Hair follicle dermal papilla cell (primary cell): ENCODE measurements at places on chromosomes 3 and 15. TPM values are rescaled to one million over a fixed set of nuclear protein-coding genes. Genes with fewer than 3 reads are reported as not detected.

LSM3 gene
- total RNA-seq: 2.9 and 3.9 TPM in 2 replicates

GOLGA6D gene
- total RNA-seq: under 0.01 TPM in 1 of 2 replicates, not detected in the other

ACSBG1 gene
- not detected in 2 replicates for total RNA-seq

ZNF197 gene
- total RNA-seq: 19.8 and 19.9 TPM in 2 replicates

PFN2 gene
- total RNA-seq: 138 and 164 TPM in 2 replicates

SAMD7 gene
- not detected in 2 replicates for total RNA-seq

C3orf20 gene
- total RNA-seq: under 0.01 TPM in 1 of 2 replicates, not detected in the other

PTH1R gene
- total RNA-seq: 4.5 and 11.0 TPM in 2 replicates

CYP11A1 gene
- 0.36 and 0.81 TPM in 2 replicates for total RNA-seq

SPTSSB gene
- not detected in 2 replicates for total RNA-seq

CHRNA3 gene
- not detected in 2 replicates for total RNA-seq

ANKRD63 gene
- not detected in 2 replicates for total RNA-seq

GABRA5 gene
- under 0.01 TPM in 1 of 2 replicates, not detected in the other for total RNA-seq

ESYT3 gene
- total RNA-seq: 0.49 and 0.97 TPM in 2 replicates

STAB1 gene
- 0.73 and 1.1 TPM in 2 replicates for total RNA-seq

FEZF2 gene
- not detected in 2 replicates for total RNA-seq
